Caco-2 (cell line): ENCODE measurements at places on chromosomes 2 and 18.

- DNase-seq, result no peak
These were observed 31.3 kb downstream of the COLEC12 start for GRCh38 chr18:468955-469790.

DNA sequence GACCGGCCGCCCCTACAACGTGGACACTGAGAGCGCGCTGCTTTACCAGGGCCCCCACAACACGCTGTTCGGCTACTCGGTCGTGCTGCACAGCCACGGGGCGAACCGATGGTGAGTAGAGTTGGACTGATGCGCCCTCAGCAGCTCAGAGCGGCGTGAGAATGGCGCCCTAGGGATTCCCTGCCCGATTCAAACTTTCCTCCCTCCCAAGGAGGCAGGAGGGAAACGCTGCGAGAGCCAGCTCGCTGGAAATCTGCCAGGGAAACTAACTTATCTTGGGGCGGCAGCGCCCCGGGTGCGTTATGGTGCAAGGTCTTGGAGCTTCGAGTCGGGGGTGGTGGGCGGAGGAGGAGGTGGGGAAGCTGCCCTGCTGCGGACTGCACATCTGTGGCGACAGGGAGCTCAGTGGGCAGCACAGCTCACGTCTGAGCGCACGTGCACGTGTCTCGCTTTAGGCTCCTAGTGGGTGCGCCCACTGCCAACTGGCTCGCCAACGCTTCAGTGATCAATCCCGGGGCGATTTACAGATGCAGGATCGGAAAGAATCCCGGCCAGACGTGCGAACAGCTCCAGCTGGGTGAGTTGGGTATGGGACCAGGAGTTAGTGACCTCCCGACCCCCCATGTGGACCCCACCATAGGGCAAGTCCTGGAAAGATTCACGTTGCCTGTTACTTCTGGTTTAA lies 697 bp downstream of the ITGA4 start:
- no peak for DNase-seq

- DNase-seq, result no peak
These were observed 1.1 kb upstream of the DUSP2 start for GRCh38 chr2:96146153-96146880.

DNA sequence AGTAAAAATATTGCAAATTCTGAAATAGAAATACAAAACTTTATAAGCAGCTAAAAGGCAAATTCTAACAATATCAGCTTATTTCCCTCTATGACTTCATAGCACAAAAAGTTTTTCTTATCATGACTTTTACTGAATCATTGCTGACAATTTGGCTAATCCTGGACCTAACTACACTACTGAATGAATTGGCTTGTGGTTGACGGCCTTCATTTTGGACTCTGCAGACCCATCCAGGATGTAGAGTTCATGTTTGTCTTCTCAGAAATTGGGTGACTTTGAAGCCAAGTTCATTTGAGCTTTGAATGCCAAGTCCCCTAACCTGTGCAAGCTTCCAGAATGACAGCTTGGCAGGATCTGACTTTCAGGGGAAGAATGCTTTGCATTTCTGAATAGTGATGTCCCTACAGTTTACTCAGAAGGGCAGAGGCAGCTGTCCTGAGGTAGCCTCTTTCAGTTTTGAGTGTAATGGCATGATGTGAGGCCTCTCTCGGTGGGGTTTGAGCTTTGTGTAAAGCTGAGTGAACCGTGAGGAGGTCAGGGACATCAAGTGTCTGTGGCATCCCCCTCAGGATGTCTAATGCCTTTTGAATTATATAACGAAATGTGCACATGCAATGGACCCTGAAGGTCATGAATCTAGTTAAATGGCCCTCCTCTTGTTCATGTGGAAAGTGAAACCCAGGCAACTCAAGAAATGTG lies 48.0 kb downstream of the EFEMP1 start:
- DNase-seq, result no peak

DNA sequence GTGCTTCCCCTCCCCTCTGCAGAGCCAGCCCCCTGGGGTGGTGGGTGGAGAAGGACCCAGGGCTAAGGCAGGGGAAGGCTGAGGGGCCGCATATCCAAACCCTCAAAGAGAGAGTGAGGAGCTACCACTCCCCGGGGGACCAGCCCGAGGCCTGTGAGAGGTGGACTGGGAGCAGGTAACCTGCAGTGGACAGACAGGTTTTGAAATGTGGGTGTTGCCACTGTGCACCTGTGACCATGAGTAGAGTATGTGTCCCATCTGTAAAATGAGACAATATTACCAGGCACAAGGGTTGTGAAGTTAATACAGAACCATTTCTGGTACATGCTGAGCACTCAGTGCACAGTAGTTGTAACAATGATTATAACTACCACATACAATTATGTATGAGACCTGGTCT lies 51.2 kb upstream of the POMC start:
- DNase-seq, result no peak

DNA sequence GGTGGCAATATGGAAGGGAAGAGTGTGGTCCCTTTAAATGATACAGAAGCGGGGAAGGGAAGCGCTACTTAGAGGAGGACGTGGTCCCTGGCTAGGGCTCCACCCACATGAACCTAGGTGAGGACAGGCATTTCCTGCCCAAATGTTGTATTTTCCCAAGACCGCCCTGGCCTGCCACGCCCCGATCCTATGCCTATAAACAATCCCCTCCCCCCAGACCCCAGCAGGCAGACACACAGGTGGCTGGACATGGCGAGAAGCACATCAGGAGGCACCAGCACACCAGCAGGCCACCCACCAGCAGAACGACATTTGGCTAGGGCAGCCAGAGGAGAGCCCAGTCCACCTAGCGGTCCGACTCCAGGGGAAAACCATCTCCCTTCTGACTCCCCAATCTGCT lies 47.2 kb downstream of the METTL8 start:
- DNase-seq, result no peak

DNA sequence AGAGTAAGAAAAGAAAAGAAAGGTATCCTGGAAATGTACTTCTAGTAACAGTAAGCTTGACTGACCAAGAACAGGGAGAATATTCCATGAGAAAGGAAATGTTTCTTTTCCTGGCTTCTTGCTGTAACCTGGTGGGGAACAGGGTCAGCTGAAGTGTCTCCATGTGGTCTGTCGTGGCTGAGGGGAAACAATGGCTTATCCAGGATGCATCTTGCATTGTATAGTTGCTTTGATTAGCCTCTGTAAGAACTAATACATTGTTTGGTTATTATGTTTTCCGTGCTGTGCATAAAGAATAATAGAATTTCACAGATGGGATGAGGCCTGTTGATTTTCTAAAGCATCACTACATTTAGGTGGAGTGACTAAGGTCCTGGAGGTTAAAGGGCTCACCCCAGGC lies 4.9 kb downstream of the CREG2 start:
- no peak for DNase-seq

DNA sequence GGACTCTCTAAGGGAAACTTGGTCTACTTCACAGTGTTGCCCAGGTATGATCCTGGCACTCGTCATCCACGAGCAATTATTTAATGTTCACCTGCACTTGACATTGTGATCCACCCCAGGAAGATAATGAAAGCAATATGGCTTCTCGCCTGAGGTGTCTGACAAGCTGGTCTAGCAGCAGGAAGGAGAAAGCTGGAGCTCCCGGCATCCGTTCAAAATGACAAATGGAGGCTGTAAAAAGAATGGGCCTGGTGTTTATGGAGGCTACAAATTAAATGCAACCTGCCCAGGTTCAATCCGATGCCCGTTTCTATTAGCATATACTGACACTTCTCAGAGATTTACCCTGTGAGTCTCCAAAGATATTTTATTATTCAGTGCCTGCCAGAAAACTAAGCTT lies 317.6 kb downstream of the CTNNA2 start:
- no peak for DNase-seq

DNA sequence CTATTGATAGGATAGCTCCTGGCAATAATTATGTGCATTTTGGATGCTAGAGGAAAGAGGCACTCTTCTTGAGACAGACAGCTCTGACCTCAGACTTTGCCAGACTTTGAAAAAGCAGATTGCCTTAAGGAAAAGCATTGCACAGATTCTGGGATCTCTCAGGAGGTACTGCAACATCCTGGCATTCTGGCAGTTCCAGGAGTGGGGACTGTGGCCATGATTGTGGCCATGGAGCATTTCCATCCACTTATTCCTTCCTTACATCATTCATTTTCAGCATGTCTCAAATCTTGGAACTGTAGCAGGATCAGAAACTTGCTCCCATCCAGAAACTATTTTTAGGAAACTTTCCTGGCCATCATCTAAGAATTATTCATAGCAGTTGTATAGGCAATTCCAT lies 144.9 kb upstream of the FOSL2 start:
- no peak for DNase-seq

DNA sequence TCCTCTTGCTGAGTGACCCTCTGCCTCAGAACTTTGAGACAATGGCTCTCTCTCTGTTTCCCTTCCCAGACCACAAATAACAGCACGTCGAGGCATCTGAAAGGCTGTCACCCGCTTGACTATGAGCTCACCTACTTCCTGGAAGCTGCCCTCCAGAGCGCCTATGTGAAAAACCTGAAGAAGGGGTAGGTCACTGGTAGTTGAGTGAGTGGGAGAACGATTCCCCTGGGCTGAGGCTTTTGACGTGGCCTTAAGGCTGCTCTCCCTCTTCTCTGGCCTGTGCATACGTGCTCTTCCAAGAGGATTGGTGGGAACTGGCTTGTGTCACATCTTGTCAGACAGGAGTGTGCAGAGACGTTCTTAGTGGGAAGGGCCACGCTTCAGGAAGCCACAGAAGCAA lies 63.1 kb upstream of the MCFD2 start:
- DNase-seq, result no peak

DNA sequence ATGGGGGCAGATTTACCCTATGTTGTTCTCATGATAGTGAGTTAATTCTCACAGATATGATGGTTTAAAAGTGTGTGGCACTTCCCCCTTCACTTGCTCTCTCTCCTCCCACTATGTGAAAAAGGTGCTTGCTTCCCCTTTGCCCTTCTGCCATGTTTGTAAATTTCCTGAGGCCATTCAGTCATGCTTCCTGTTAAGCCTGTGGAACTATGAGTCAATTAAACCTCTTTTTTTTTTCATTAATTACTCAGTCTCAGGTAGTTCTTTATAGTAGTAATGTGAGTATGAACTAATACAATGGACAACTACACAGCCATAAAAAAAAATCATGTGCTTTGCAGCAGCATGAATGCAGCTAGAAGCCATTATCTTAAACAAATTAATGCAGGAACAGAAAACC lies 118.5 kb downstream of the CALCRL start:
- DNase-seq, result no peak
